ENCODE measurements at places on chromosomes 4 and X. TPM values are rescaled to one million over a fixed set of nuclear protein-coding genes. Genes with fewer than 3 reads are reported as not detected.

MAGEC1 gene
- total RNA-seq: not detected

CLNK gene
- not detected for total RNA-seq

TEX11 gene
- total RNA-seq: not detected

FGFBP1 gene
- not detected for total RNA-seq

SPACA5 gene
- not detected for total RNA-seq

STK32B gene
- total RNA-seq: 0.30 TPM

ZNF630 gene
- total RNA-seq: 1.5 TPM

RAB39B gene
- total RNA-seq: 0.53 TPM

Data from smooth muscle cell of the coronary artery (primary cell).